ENCODE measurements at places on chromosomes 1 and 21.
A peak's percentile ranks its signal among the peaks of the same experiment; 100 is the strongest.

- DNase-seq, result peak; percentile 88
Measured at GRCh38 chr1:151165738-151166504, at the start of the genes LYSMD1 and SCNM1. Gene LYSMD1, minus strand, starts transcription at chr1:151165902. Its CDS starts 644 bp downstream, at chr1:151165258. Gene SCNM1, plus strand, starts transcription at chr1:151166144. Its CDS starts 9 bp downstream, at chr1:151166153.

DNA sequence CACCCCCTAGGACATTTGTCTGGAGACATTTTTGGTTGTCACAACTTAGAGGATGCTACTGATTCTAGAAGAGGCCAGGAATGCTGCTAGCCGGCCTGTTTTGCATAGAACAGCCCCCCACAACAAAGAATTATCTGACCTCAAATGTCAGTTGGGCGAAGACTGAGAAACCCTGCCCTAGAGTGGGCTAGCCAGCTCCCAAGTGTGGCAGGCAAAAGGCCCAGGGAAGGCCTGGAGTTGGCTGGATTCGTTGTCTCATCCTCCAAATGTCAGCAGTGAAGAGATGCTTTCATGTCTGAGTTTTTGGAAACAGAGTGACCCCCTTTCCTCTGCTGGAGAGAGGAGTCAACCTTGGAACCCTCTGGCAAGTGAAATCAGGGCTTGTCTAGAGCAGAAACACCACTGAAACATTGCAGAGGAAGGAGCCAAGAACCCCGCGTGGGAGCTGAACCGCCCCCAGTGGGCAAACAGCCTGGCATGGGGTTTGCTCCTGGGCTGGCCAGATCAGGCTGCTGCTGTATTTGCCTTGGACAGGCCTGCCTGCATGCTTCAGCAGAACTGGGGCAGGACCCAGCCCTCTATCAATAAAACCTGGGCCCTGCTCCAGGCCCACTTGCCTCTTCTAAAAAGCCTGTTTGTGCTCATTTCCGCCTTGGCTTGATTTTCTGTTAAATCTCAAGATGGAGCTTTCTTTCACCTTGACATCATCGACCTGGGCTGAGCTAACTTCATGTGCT is 32.9 kb downstream of the RASSF5 start:
- DNase-seq, result no peak

DNA sequence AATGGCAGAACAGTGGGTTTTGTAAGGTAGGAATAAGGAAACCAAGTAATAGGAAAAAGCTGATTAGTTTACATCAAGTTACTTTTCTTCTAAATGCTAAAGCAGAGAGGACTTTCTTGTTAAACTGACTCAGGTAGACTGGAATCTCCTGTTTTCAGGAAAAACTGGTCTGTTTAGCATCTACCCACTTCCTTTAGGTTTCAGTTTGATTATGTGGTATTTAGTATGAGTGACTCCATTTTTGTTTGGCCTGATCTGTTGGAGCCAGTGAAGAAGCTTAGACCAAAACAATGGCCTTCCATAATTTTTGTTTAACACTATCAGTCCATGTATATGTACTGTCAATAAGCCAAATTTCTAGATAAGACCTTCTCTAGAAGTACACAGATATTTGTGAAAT is 88.4 kb downstream of the EPB41 start:
- no peak for DNase-seq

DNA sequence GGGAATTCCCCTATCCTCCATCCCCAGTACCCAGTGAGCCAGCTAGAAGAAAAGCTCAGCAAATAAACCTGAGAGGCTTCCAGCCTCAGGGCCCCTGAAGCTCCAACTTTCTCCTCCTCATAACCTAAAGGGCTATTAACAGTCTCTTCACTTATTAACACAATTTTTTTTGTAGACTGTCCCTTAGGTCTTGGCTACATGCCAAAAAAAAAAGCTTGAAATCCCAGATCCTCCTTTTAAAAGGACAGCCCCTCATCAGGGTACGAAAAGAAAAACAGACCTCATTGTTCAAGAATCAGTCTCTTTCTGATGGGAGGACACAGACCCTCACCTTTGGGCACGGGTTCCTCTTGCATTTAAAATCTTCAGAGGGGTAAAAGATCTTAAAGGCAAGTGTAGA is 72.8 kb upstream of the CD1D start:
- no peak for DNase-seq

DNA sequence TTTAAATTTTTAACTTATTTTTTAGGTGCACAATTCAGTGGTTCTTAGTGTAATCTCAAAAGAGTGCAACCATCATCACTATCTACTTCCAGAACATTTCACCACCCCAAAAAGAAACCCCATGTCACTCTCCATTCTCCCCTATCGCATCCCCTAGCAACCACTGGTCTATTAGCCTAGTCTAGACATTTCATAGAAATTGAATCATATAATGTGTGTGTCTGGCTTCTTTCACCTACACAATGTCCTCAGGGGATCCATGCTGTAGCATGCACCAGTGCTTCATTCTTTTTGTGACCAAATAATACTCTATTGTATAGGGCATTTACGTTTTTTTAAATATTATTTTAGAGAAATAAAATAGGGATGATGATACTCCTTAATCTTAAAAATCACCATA is 64.7 kb downstream of the JAK1 start:
- DNase-seq, result no peak

DNA sequence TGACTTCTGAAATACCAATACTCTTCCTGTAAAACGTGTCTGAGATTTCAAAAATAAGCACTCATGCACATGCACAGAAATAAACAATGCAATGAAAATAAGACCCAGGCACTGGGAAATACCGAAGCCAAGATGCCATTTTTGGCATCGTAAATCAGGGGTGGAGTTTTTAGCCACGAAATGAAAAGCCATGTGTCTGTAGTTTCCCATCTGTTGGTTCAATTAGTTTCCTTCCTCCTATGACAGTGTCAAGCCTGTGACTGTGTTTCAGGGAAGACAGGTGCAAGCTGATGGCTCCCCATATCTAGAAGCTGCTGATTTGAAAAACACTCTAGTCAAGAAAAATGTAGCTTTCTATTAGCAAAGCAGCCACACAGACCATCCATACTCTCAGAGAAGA is 480.4 kb upstream of the CAMK1G start:
- no peak for DNase-seq

- no peak for DNase-seq
Measured at GRCh38 chr21:35727830-35728229, 332.5 kb downstream of the SETD4 start.

- DNase-seq, result no peak
Measured at GRCh38 chr1:223724376-223724775, 12.0 kb downstream of the CAPN2 start.

- DNase-seq, result no peak
Measured at GRCh38 chr1:2115008-2115641, 64.9 kb downstream of the PRKCZ start.

GRCh38 chr1:106600626-106601025 is 455.8 kb upstream of the PRMT6 start:
- no peak for DNase-seq

GRCh38 chr1:68216089-68216772 is 16.1 kb downstream of the WLS start:
- DNase-seq, result no peak

DNA sequence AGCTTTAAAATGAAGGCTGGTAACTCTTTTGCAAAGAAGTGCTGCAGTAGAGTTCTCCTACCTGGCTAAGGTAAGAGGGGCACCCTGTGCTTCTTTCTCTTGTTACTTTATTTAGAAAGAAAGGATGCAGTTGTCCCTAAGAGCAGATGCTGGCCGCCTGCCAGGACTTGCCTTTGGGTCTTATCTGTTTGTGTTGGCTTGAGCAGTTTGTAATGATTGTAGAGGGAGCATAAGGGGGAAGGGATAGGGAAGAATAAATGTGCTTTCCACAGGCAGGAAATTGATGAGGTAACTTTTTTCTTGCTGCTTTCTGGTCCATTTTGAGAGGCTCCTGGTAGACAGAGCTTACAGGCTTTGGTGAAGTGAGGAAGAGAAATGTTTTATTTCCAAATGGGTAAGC is 229.6 kb downstream of the HHAT start:
- DNase-seq, result no peak

DNA sequence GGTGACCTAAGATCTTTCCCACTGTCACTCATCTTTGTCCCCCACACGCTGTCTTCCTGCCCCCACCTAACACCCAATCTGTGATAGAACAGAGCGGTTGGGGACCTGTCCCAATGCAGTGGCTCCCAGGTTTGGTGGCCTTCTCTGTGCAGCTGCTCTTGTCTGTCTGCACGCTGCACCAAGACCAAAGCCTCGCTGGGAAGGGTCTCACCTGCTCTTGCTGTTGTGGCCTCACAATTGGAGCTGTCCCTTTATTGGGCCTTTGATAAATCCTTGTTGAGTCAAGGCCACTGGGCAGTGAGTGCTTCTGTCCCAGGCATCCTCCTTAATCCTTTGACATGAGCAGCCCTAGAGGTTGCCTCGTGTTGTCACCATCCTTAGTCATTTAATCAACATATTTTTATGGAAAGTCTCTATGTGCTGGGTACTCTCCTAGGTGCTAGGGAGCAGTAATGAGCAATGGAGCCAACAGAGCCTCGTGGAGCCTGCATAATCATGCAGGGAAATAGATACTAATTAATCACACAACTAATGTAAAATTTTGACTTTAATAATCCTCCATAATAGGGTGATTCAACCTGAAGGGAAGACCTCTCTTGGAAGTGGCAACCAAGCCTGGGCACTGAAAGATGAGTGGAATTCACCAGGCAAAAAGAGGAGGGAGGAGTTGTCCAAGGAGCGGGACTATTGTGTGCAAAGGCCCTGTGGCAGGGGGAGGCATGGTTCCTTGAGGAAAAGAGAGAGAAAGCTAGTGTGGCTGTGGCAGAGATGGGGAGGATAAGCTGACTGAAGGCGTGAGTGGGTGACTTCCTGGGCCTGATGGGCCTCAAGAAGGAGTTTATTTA is 57.6 kb downstream of the MAN1C1 start:
- DNase-seq, result no peak

DNA sequence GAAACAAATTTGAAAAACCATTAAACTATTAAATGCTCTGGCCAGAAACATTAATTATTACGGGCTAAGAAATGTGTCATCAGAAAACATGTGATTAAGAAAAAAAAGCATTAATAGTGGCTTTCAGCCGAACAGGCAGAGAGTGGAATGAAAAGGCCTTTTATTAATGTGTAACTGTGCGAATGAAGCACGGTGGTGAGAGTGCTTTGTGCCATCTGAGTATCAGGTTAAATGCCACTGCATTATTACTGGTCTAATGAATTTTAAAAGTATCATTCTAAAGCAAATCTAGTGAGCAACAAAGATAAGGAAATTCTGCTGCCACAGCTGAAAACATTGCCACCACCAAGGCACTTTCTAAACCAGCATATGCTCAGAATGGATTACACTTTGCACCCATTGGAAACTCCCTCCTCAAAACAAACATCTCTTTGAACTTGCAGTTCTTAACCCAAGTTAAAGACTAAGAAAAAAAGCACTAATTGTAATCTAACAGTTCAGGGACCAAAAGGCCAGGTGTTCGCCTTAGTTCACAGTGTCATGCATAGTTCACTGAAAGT is 30.0 kb upstream of the SSX2IP start:
- DNase-seq, result no peak

GRCh38 chr1:57109247-57109646 is 143.4 kb upstream of the C8B start:
- DNase-seq, result no peak

- DNase-seq, result no peak
Measured at GRCh38 chr1:119827010-119827409, 15.8 kb upstream of the REG4 start.

- no peak for DNase-seq
Measured at GRCh38 chr1:229150518-229150917, 120.4 kb upstream of the RAB4A start.

GRCh38 chr1:54153535-54154439 is 987 bp upstream of the CDCP2 start:
- no peak for DNase-seq

- DNase-seq, result no peak
Measured at GRCh38 chr1:204258213-204259115, 44.7 kb upstream of the GOLT1A start.

DNA sequence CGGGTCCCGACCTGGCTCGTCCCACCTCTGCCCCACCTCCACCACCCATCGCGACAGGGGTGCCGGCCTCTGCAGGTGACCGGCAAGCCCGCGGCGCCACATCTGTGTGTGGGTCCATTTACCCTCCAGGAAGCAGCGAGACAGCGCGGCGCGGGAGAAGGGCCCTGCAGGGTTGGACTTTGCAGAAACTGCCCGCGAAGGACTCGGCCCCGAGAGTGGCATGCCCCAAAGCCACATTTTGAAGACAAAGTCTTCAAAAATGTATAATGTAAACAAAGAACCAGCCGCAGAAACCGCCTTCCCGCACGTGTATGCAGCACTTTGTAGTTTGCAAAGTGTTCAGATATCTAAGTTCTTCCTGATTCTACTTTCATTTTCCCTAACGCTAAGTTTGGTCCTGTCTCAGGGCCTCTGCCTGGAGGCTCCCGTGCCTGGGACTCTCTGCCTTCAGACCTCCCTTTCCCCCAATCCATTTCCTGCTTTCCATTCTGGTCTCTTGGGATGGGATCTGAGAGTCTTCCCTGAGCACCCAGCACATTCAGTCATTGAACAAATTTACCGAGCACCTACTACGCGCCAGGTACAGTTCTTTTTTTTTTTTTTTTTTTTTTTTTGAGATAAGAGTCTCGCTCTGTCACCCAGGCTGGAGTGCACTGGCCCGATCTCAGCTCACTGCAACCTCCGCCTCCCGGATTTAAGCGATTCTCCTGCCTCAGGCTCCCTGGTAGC is 524 bp upstream of the TMCO4 start:
- peak; percentile 10 for DNase-seq

DNA sequence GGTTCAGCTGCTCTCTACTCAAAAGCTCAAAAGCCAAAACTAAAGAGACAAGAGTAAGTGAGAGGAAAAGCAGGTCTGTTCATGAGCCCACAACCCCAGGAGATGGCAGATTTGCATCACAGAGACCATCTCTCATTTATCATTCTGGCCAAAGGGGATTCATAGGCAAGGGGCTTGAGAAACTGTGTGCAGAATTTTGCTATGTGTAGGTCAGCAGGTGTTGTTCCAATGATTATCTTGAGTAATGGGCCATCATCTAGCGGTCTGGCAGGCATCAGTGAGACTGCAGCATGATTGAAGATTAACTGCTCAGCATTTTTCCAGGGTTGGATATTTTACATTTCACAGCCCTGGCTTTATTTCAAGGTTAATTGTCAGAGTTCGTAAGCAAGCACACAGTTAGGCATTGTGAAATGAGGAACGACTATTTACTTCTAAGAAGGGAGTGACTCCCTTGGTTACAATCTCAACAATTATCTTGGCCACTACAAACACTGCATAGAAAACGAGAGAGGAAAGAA is 1204.6 kb upstream of the TMPRSS15 start:
- DNase-seq, result no peak

DNA sequence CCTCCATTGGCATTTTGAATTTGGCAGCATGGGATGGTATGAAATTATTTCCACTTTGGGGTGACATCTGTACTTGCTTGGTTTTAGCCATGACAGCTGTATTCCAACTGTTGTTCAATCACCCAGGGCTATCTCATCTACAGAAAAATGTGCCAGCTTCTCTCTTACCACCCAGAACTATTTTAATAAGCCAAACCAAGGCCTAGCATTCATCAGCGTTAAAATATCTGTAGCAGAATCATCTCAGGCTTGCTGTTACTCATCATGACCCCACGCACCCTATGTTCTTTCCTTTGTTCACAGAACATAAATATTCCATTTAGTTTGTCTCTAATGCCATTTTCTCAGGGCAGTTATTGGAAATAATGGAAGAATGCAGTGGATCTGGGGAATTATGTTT is 49.8 kb downstream of the GIPC2 start:
- no peak for DNase-seq

- DNase-seq, result peak; percentile 35
Measured at GRCh38 chr1:25820247-25821111, 725 bp downstream of the MTFR1L start.

GRCh38 chr1:77024500-77024899 is 157.2 kb downstream of the ST6GALNAC5 start:
- no peak for DNase-seq
